ENCODE measurements at places on chromosomes 12 and 14. TPM values are rescaled to one million over a fixed set of nuclear protein-coding genes. Genes with fewer than 3 reads are reported as not detected.

Gene ERP27
- not detected for total RNA-seq

Gene EIF2S3B
- 0.59 TPM for total RNA-seq

Gene INHBC
- total RNA-seq = not detected

Gene SERPINA10
- total RNA-seq = not detected

Gene HVCN1
- total RNA-seq = 2.7 TPM

Gene B3GNT4
- total RNA-seq = 0.65 TPM

Gene GLT1D1
- total RNA-seq = not detected

All from smooth muscle cell of the umbilical artery (primary cell).